T-cell (primary cell): ENCODE measurements at places on chromosomes 2 and 18. TPM values are rescaled to one million over a fixed set of nuclear protein-coding genes. Genes with fewer than 3 reads are reported as not detected.

The MYO7B gene
- total RNA-seq, result 0.13 TPM

The CRYGD gene
- not detected for total RNA-seq

The AFF3 gene
- total RNA-seq, result 23.5 TPM

The GCG gene
- total RNA-seq, result not detected

The PLCL1 gene
- total RNA-seq, result 20.3 TPM
